ENCODE measurements at places on chromosomes 4 and X.

GRCh38 chrX:154096140-154097002 lies 1.1 kb downstream of the MECP2 start:
- DNase-seq, result peak; percentile 10

GRCh38 chrX:104668550-104668949 lies 102.6 kb downstream of the IL1RAPL2 start:
- peak; percentile 47 for DNase-seq

DNA sequence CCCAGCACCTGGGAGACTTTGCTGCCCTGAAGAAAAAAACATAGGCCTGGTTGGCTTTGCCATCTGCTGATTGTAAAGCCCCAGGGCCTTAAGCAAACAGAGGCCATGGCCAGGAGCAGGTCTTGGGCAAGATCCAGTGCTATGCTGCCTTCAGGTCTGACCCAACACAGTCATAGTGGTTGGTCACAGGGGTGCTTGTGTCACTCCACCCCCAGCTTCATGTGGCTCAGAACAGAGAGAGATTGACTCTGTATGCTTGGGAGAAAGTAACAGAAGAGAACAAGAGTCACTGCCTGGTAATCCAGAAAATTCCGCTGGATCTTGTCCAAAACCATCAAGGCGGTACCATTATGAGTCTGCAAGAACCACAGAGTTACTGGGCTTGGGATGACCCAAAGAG lies 24.4 kb upstream of the SMARCA5 start:
- peak; percentile 75 for DNase-seq

DNA sequence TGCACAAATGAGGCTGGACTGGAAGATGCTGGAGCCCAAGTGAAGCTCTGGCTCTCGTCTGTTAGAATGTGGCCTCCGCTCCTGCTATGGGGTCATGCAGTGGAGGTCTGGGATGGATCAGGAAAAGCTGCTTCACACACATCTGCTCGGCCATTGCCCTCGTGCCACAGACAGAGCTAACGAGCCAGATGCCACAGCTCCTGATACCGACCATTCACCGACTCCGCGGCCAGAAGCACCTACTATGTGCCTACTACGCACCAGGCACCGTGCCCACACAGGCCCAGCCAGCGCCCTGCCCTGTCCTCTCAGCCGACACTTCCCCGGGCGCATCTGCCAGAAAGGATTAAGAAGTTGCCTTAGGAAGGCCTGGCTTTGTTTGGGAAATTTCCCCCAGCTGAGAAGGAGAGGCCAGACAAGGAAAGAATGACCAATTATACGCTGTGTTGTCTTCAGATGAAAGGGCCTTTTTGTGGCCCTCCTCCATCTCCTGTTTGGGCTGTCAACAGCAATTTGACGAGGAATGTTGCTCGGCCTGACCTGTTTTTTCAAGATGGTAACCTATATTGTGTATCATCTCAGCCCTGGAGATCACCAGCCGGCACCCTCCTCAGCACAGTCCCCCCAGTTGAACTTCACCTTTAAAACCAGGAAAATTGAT lies 34.3 kb downstream of the HMX1 start:
- no peak for DNase-seq

DNA sequence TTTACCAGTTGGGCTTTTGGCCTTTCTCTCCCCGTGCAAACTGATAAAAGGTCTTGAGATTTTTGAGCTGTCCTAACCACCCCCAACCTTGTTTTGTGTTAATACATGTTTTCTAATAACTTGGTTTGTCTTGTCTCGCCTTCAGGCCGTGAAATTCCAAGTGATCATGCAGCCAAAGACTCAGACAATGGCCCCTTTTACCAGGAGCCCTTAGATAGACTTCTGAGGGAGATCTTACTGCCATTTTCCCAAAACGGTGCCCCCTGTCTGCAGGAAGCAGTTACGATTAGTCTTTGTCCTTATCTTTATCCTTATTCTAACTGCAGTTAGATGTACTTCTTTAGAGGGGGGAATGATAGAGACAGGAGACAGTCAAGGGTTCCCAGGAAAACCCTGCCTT lies 245.3 kb upstream of the HDX start:
- DNase-seq, result no peak

GRCh38 chrX:109347632-109348031 lies 134.3 kb downstream of the GUCY2F start:
- DNase-seq, result peak; percentile 13

- DNase-seq, result no peak
These were observed 1852.2 kb upstream of the IGFBP7 start for GRCh38 chr4:58962424-58962823.

DNA sequence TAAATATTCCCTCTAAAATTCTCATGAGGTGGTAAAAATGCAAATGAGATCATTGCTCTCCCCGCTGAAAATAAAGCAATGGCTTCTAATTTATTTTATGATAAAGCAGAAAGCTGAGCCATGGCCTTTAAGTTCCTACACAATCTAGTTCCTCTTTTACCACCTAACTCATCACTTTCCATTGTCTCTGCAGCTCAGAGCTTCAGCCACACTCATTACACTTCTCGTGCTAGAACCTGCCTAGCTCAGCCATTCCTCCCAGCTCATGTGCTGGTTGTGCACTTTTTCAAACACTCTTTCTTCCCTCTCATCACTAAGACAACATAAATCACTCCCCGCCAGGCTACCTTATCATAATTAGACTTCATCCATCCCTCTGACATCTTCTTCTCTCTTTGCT lies 1112.1 kb upstream of the PRKX start:
- DNase-seq, result no peak

GRCh38 chrX:65997978-65998717 lies 41.7 kb downstream of the VSIG4 start:
- DNase-seq, result no peak

DNA sequence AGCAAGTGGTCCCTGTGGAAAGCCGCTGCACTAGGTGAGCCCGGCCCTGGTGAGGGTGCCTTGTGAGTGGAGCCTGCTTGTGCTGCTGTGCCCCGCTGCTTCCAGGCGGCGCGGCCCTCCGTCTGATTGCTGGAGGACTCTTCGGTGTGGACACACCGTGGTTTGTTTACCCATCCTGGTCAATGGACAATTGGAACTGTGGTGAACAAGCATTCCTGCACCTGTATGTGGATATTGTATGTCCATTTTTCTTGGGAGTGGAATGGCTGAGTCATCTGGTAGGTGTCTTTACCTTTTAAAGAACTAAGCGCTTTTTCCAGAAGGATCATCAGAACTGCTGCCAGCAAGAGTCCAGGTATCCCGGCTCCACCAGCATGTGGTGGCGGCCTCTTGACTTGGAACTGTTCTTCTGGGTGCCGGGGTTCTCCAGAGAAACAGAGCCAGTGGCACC lies 15.6 kb downstream of the MAEA start:
- DNase-seq, result peak; percentile 64

DNA sequence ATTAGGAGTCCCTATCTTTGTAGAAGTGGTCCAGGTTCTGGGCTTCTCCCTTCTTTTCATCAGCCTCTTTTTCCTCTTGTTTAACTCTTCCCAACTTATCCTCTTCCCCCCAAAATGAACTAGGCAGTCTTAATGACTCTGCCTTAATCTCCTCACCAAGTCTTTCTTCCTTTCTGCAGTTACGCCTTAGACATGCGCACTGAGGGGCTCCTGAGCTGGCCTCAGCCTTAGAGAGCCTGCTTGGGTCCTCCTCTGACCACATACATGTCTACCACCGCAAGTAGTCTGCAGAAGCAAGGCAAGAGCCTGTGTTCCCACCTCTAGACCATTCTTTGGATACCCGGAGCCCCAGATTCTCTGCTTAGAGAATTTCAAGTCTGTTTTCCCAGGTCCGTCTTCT lies 199.9 kb downstream of the MGST2 start:
- DNase-seq, result no peak

GRCh38 chrX:20653070-20653469 lies 386.4 kb upstream of the RPS6KA3 start:
- peak; percentile 85 for DNase-seq

DNA sequence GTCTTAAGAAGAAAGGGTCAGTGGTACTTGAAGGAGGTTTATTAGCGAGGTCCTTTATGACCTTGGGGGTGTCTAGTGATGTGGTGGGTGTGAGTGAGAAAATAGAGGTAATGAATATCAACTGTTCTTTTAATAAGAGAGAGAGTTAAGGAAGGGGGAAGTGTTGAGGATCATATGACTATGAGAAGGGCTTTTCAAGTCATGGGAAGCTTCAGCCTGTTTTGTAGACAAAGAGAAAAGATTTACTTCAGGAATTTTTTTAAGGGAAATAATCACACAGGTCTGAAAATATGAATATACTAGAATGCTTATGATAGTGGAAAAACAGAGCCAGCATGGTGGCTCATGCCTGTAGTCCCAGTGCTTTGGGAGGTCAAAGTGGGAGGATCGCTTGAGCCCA lies 41.3 kb upstream of the MTMR1 start:
- no peak for DNase-seq

GRCh38 chrX:530726-531610 lies 99.6 kb upstream of the SHOX start:
- no peak for DNase-seq

GRCh38 chr4:40749717-40750460 lies at the start of gene NSUN7:
TSS of gene NSUN7 (plus strand) at chr4:40749955. CDS start at chr4:40750694, 739 bp downstream.
- peak; percentile 75 for DNase-seq

DNA sequence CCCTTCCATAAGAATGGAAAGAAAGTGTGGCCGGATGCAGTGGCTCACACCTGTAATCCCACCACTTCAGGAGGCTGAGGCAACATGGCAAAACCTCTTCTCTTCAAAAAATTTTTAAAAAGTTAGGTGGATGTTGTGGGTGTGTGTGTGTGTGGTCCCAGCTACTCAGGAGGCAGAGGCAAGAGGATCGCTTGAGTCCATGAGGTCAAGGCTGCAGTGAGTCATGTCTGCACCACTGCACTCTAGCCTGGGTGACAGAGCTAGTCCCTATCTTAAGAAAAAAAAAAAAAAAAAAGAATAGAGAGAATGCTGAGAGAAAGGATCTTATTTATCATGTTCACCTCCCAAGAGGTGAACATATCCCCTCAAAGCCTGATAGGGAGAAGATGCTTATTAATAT lies 492.1 kb upstream of the SMIM31 start:
- DNase-seq, result no peak

DNA sequence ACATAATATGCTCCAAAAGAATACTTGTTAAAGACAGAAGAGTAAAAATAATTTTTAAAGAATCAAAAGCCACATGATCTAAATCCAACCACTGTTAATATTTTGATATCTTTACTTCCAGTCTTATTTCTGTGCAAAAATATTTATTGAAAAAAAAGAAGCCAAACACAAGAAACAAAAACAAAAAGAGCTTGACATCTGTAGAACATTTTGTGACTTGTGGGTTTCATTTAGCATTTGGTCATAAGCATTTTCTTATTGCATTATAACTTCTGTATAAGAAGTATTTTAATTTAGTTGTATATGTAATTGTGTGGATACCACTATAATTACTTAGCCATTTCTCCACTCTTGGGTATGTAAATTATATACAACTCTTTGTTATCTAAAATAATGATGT lies 63.1 kb downstream of the DIPK2B start:
- DNase-seq, result no peak

- no peak for DNase-seq
These were observed 27.8 kb downstream of the ELF4 start for GRCh38 chrX:130082244-130083106.

DNA sequence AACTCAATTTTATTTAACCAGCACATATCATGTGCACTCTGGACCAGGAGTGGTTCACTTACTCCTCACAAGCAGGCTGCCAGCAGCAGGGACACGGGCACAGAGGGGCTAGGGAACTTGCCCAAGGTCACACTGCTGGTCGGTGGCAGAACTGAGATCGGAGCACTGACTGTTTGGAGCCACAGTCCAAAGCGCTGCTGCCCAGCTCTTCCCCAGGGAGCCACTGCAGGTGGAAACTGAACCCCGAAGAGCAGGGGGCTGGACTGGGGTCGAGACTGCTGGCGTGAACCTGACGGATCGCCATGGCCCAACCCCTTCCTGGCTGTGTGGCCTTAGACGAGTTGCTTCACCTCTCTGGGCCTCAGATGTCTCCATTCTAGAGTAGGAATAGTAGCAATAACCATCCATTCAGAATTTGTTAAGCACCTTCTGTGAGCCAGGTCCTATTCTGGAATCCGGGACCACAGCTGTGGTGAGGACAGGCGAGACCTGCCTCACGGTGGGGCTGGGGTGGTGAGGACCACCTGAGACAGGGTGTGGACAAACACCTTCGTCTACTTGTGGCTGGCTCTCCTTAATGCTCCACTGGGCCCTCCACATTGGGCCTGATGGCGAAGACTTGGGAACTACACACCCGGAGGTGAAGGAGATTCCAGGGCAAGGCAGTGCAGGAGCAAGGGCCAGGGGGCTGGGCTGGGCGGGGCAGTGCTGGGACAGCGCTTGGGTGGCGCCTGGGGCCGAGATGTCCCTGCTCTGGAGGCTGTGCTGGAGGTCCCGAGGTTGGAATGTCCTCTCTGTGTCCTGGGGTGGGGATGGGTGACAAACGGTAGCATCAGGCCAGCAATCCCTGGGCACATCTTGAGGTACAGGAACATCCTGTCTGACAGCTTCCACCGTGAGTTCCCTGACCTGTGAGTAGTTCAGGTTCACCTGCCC lies 32.0 kb upstream of the KIAA0232 start:
- no peak for DNase-seq

DNA sequence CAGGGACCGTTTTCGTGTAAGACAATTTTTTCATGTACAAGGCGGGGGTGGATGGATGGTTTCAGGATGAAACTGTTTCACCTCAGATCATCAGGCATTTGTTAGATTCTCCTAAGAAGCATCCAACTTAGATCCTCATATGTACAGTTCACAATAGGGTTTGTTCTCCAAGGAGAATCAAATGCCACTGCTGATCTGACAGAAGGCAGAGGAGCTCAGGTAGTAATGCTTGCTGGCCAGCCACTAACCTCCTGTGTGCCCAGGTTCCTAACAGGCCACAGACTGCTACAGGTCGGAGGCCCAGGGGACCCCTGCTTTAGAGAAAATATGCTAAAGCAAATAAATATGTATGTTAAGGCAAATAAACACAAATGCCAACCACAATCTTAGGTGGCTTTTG lies 61.3 kb downstream of the PPP3CA start:
- DNase-seq, result no peak

DNA sequence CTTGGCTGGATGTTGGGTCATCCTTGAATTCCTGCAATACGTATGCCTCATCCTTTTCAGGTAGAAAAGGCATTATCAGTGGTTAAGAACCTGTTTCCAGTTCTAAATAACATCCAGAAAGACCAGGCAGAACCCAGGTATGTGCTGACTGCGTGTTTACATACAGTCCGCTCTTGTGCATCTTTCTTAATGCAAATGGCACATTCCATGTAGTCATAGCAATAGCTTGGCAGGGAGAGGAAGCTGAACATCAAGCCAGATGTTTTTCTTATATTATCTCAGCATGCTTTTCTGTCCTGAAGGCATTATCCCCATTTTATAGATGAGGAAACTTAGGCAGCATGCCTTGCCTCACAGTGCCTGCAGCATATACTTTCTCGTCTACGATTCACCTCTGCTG lies 2.1 kb downstream of the DCLK2 start:
- DNase-seq, result no peak

- DNase-seq, result no peak
These were observed 93.3 kb upstream of the BANK1 start for GRCh38 chr4:101697266-101697665.

DNA sequence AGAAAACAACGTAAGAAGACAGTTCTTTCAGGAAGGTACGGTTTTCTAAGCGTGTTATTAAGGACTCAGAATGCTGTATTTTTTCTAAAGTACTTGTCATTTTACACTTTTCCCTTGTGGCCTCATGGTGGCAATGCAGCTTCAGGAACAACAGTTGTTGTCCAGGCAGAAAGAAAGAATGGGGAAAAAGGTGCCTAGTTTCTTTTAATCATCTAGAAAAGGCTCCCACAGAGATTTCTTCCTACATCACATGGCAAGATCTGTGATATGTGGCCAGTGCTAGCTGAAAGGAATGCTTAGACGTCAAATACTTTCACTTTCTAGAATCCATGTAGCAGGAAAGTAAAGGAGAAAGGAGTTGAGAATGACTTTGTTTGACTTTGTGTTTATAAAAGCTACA lies 49.0 kb upstream of the TRAM1L1 start:
- DNase-seq, result peak; percentile 97
